IPS DF 6.9 (cell line): ENCODE measurements at places on chromosomes 16 and 17.

GRCh38 chr17:73911726-73912372 is 267.6 kb upstream of the SDK2 start:
- no peak overlapping the region for H3K27ac ChIP-seq
- H3K4me1 ChIP-seq, result no peaks in the 10 kb centered on the region
- no peak for DNase-seq
- H3K36me3 ChIP-seq, result no peaks in the 10 kb centered on the region
- H3K4me3 ChIP-seq, result no peak overlapping the region
- H3K27me3 ChIP-seq, result peaks cover 2% of the 10 kb centered on the region; the same call in 1 of the 2 replicates

DNA sequence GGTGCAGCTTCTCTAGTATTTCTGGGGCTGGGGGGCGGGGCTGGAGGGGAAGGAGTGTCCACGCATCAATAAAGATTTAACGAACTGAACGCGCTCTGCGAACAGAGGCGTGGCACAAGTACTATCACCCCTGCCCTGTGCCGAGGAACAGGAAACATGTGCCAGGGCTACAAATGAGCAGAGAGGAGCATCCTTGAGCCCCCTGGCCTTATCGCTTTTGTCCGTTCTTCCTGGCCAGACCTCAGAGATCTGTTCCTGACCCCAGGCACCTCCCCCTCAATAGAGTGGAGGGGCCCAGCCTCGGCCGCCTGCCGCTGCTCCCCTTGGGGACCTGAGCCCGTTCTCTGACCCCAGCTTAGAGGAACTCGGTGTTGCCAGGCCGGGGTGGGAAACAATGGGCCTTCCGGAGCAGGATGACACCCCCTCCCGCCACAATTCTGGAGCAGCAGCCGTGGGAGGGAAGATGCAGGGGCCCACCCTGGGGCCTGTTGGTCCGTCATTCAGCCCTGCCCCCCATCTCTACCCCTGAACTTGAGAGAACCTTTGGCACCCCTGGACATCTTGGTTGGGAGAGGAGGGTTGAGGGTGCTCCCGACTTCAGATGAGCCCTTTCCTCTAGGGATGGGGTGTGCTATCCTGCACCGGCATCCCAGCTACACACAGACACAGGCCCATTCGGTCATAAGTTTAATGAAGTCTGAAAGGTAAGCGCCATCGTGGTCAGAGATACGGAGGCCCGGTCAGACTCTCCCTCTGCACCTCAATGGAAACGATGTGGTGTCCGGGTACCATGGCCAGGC is 1.1 kb downstream of the NAA38 start:
- H3K27me3 ChIP-seq, result peaks cover 30% of the 10 kb centered on the region
- H3K4me3 ChIP-seq, result peak overlapping the region; percentile 72; the same call in 1 of the 2 replicates
- no peak for DNase-seq

- no peak overlapping the region for H3K4me3 ChIP-seq
- peaks cover 9% of the 10 kb centered on the region; the same call in 1 of the 2 replicates for H3K27me3 ChIP-seq
- no peak overlapping the region for H3K27ac ChIP-seq
- H3K4me1 ChIP-seq, result no peaks in the 10 kb centered on the region; the same call in 1 of the 2 replicates
Observed at GRCh38 chr17:39229274-39229913, 3.6 kb upstream of the STAC2 start.

DNA sequence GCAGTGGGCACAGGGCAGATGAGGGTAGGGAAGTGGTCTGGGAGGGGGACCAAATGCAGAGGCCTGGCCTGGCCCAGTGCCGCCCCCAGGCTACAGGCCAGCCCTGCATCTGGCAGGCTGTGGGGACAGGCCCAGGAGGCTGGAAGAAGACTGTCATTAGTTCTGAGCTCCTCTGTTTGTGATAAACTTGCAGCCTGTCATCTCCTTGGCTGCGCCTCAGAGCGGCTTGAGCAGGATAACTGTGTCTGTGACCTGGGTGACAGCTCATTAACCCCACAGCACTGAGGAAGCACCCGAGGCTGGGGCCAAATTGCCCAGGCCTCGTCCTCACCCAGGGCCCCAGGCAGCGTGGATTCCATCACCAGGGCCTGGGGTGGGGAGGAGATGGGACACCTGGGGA is 23.9 kb downstream of the ABCC3 start:
- no peak overlapping the region for H3K4me3 ChIP-seq
- no peaks in the 10 kb centered on the region for H3K27me3 ChIP-seq
- no peaks in the 10 kb centered on the region for H3K36me3 ChIP-seq
- peaks cover 4% of the 10 kb centered on the region; the same call in 1 of the 2 replicates for H3K4me1 ChIP-seq
- no peak for DNase-seq

DNA sequence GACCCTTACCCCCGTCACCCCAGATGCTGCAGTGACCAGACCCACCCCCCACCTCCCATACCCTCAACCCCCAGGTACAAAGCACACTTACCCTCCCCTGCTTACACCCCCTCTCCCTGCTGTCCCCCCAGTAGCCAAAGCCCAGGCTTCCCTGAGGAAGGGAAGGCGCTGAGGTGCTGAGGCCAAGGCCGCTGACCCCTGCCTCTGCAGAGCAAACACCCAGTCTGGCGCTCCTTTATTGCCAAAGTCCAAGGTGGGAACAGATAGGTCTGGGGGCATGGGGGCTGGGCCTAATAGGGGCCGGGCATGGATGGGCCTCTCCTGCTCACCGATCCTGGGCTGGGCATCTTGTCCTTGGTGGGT is 683 bp downstream of the LCAT start:
- no peaks in the 10 kb centered on the region for H3K27me3 ChIP-seq
- peaks cover 41% of the 10 kb centered on the region for H3K36me3 ChIP-seq
- no peak for DNase-seq
- no peaks in the 10 kb centered on the region; the same call in 1 of the 2 replicates for H3K4me1 ChIP-seq

DNA sequence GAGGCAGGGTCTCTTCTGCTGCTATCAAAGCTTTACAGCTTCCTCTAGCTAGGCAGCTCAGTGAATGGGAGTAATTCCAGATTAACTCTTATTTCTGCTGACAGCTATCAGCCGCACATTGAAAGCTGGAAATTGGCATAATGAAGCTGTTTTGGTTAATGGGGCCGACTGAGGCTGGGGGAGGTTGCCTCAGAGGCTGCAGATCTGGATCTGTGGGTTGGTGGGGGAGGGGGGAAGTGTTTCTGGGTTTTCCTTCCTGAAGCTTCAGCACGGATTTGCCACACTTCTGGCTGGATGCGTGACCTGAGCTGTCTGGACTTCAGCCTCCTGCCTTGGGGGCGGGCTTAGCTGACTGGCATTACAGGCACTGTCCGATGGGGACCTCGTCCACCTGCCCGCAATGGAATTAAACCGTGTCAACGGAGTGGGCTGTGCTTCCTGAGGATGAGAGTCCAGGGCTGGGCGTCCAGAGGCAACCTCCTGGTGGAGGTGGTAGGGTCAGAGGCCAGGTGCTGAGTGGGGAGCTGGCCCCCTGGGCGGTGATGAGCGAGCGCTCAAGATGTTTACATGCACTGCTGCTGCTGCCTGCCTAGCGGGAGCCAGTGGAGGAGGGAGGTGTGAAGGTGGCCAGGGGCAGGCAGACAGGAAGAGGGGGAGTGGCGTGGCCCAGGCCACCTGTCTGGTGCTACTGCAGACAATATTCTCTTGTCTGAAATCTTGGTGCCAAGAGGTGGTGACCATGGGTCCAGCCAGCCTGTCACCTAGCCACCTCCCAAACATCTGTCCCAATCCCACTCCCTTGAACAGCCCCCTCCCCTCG is 6.7 kb upstream of the ABCC3 start:
- peaks cover 8% of the 10 kb centered on the region; the same call in 1 of the 2 replicates for H3K4me1 ChIP-seq
- H3K36me3 ChIP-seq, result no peaks in the 10 kb centered on the region
- H3K27ac ChIP-seq, result no peak overlapping the region
- DNase-seq, result no peak
- H3K27me3 ChIP-seq, result no peaks in the 10 kb centered on the region
- H3K4me3 ChIP-seq, result no peak overlapping the region

DNA sequence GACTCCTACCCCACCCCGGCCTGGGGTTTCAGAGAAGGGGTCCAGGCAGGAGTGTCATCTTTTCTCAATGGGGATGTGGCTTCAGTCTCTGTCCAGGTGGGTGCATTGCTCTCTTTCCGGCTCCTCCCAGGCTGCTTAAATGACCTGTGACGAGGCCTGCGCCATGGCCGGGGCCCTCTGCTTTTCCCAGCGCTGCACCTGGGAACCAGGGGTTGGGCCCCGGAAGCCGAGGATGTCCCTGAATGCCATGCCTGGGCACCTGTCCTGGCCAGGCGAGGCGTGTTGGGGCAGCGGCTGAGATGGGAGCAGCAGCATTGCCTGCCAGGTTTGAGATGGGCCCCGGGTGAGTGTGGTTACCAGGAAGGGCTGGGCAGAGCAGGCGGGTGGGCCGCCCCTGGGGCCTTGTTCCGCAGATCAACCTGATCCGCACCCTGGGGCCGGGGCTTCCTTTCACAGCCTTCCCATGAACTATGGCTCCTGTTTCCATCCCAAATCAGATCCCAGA is 147.4 kb downstream of the SEC14L1 start:
- no peak overlapping the region for H3K27ac ChIP-seq
- H3K27me3 ChIP-seq, result no peaks in the 10 kb centered on the region
- H3K36me3 ChIP-seq, result no peaks in the 10 kb centered on the region
- no peak for DNase-seq

DNA sequence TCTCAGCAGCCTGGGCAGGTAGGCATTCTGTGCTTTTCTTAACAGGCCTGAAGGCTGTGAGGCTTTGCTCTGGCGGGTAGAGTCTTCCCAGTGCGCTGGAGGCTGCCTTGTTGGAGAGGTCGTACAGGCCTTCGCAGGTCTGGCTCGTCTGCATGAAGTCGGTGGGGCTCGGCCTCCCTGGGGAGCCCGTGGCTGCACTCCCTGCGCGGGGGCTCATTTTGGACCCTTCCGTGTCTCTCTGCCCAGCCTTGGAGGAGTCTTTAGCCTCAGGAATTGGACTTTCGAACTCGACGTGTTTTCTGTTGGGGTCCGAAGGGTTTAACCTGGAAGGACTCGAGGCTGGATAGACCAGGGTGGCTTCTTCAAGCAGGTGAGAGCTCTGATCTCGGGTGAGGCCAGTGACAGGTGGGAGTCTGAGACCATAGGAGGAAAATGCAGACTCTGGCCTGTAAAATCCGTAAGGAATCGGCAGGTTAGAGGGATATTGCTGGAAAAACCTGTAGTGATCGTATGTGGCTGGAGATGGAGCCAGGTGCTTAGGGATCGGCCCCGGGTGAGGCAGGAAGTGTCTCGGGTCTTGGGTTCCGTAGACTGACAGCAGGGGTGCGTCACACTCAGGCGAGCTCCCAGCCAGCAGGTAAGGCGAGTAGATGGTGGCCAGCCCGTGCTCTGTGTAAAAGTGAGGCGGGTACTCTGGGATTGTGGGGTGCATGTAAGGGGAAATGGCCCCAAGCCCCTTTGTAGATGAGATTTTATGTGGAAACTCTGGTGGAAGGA is 8.6 kb downstream of the ZNF750 start:
- no peaks in the 10 kb centered on the region for H3K27me3 ChIP-seq
- H3K36me3 ChIP-seq, result peaks cover 8% of the 10 kb centered on the region; the same call in 1 of the 2 replicates
- no peak overlapping the region for H3K27ac ChIP-seq
- no peaks in the 10 kb centered on the region for H3K4me1 ChIP-seq

DNA sequence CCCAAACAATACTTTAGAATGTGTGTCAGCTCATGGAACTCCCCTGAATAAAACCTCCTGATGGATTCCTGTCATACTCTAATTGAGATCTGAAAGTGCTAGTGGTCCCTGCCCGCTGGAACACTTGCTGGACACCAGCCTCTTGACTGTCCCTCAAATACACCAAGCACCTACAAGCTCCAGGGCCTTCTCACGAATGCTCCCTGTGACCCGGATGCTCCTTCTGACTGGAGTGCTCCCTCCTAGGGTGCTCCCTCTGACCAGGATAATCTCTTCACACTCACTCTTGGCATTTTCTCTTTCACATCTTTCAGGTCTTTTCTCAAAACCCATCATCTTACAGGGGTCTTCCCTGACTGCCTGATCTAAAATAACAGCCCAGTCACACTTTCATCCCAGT is 205.9 kb downstream of the SLC39A11 start:
- no peak overlapping the region for H3K4me3 ChIP-seq
- H3K4me1 ChIP-seq, result no peaks in the 10 kb centered on the region
- no peaks in the 10 kb centered on the region for H3K27me3 ChIP-seq

GRCh38 chr16:65500007-65500406 is 378.1 kb upstream of the CDH11 start:
- no peaks in the 10 kb centered on the region for H3K27me3 ChIP-seq
- H3K27ac ChIP-seq, result no peak overlapping the region
- H3K4me1 ChIP-seq, result peaks cover 2% of the 10 kb centered on the region; the same call in 1 of the 2 replicates
- no peak overlapping the region for H3K4me3 ChIP-seq
- no peaks in the 10 kb centered on the region for H3K36me3 ChIP-seq

DNA sequence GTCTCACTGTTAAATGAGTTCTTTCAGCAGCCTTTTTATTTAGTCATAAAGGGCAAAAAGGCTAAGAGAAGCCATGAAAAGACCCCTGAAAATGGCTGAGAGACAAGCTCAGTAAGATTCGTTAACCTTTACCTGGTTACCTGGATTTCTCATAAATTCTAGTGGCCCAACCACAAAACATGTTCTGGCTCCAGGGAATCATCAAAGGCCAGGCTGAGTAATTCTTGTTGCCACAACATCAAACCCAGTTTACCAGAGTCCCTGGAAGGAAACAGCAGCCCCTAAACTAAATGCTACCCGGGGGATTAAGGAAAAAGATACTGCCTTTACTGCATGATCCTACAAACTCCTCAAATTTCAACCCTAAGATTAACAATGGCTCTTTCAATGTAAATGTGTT is 15.8 kb downstream of the CYTH1 start:
- H3K36me3 ChIP-seq, result no peaks in the 10 kb centered on the region
- H3K27me3 ChIP-seq, result no peaks in the 10 kb centered on the region
- no peak overlapping the region for H3K27ac ChIP-seq
- H3K4me3 ChIP-seq, result no peak overlapping the region

GRCh38 chr16:11326084-11326736 is 19.0 kb upstream of the RMI2 start:
- H3K4me1 ChIP-seq, result peaks cover 10% of the 10 kb centered on the region
- no peak overlapping the region for H3K4me3 ChIP-seq
- no peaks in the 10 kb centered on the region for H3K36me3 ChIP-seq
- H3K27ac ChIP-seq, result no peak overlapping the region
- H3K27me3 ChIP-seq, result no peaks in the 10 kb centered on the region

DNA sequence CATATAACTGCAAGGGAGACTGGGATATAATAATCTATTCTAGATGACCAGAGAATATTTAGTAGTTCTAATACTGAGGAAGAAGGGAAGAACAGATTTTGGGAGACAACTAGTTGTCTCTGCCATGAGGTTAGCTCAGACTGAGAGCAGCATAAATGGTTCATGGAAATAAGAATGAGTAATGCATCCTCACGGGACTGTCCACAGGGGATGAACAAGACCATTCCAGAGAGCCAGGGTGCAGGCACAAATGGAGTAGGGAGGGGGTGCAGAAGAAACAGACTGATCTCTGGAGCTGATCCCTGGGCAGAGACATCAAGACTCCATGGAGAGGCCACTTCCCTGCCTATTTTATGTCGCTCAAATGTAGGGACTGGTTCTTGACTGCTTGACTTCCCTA is 30.4 kb downstream of the NLRC5 start:
- DNase-seq, result no peak
- no peaks in the 10 kb centered on the region for H3K27me3 ChIP-seq
- no peaks in the 10 kb centered on the region for H3K4me1 ChIP-seq
